ENCODE measurements at places on chromosomes 5 and 9.

- no peak for DNase-seq
These were observed 296.0 kb upstream of the ACTBL2 start for GRCh38 chr5:57778501-57779091.

DNA sequence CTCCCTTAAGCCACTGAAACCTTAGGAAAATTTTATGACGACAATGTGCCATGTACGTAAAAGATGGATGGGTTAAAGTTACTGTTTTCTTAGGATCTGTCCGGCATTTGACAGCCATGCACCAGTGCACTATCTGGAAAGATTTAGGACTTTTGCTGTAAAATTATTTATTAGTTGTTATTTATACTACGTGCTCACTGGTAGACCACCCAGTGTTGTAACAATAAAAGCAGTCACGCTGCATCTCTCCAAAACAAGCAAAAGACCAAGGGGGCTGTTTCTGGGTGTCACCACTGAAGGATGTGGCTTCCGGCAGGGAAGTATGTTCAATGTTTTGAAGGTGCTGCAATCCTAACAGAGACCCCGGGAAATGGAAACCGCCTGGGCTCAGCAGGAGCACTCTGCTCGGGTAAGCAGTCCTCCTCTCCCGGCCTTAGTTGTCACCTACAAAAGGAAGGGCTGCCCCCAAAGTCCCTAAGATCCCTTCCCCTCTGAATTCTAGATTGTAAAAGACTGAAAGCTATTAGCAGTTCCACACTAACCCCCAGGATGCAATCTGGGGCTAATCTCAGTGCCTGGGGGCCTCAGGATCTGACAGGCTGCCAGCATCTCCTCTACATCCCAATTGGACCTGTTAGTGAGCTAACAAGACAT, 38.6 kb downstream of the SAXO1 start:
- no peak for DNase-seq

- no peak for DNase-seq
These were observed 3.7 kb upstream of the IRX2 start for GRCh38 chr5:2755076-2755680.

DNA sequence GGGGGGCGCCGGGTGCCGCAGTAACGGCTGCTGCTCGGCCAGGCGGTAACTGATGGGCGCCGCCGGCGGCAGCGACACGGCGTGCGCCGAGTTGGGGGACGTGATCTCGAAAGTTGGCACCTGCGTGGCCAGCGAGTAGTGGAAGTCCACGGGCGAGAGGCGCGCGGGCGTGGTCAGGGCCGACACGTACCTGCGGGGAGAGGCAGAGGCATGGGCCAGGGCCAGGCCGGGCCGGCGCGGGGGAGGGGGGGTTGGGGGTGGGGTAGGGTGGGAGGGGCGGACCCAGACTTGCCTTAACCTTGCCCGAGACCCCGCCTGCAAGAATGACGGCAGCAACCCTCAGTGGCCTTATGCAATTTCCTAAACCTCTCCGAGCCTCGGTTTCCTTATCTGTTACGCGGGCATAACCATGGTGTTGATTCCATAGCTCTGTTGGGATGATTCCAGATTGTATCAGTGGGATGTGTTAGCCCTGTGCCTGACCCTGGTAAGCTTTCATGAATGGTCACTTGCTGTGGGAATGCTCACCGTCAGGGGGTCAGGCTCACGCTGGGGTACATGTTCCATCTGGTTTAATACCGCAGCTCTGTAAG, 53.0 kb downstream of the PSD2 start:
- DNase-seq = no peak

DNA sequence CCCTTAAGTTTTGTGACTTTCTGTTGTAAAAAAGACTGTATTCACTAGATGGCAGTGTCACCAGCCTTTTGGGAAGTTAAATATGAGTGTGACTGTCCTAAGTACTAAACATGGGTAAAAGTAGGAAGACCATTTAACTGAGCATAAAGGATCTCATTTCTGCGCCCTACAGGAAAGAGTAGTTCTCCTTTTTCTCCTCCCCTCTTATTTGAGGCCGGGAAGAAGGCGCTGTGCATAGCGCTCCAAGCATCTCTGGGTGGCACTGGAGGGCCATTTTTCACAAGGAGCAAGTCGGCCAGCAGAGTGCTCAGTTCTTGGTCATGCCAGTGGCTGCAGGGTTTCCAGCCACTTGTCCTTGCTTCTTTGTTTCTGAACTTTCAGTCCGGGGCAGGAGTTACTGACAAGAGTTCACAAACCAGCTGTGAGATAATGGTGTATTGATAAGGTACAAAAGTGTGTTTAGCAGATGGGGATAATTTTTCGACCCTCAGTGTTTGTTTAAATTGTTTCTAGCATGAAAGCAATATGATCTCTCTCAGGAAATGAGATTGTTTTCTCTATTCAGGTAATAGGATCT, 227.6 kb upstream of the DMRT1 start:
- no peak for DNase-seq

- no peak for DNase-seq
These were observed 241.7 kb upstream of the NR4A3 start for GRCh38 chr9:99579964-99580363.

DNA sequence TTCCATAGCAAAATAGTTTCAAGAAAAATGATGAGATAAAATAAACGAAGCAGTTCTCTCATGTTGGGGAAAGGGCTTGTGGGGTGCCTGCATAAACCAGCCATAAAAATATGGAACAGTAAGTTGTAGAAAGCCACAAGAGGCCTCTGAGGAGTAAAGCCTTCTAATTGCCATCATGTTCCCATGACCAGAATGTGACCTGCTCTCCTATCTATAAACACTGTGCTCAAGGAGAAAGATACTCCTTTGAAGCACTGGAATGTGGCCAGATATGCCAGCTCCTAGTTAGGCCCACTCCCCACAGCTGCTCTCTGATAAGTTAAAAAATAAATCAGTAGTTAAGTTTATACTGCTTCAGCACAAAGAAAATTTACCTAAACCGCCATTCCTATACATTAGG, 65.8 kb downstream of the SETX start:
- DNase-seq = no peak

- DNase-seq = no peak
These were observed 17.6 kb upstream of the HEXB start for GRCh38 chr5:74667396-74667795.

Data from NCI-H187 (cell line).